Myocyte (in vitro differentiated cells): ENCODE measurements at places on chromosomes 2 and 18. TPM values are rescaled to one million over a fixed set of nuclear protein-coding genes. Genes with fewer than 3 reads are reported as not detected.
A peak's percentile ranks its signal among the peaks of the same experiment; 100 is the strongest.

DNA sequence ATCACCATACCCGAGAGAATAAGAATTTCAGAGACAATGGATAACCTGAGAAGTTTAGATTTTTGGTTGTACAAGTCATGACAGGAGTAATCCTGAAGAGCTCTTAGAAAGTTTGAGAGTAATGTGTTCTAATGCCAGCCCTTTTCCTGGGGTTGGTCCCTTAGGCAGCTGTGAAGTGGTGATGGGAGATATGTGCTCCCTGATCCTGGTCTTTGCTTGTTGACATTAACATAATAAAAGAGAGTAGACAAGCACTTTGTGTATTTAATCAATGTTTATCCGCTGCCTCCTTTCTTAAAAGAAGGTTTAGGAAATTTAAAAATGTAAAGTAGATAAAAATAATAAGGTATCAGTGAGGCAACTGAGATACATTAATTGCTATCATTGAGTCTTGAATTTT lies 13.8 kb upstream of the DSC3 start:
- DNase-seq, result no peak

Gene ANKAR
- total RNA-seq, result 5.9 and 6.4 TPM in 2 replicates

- DNase-seq, result no peak
Measured at GRCh38 chr2:70793450-70793849, 3.0 kb upstream of the FIGLA start.

DNA sequence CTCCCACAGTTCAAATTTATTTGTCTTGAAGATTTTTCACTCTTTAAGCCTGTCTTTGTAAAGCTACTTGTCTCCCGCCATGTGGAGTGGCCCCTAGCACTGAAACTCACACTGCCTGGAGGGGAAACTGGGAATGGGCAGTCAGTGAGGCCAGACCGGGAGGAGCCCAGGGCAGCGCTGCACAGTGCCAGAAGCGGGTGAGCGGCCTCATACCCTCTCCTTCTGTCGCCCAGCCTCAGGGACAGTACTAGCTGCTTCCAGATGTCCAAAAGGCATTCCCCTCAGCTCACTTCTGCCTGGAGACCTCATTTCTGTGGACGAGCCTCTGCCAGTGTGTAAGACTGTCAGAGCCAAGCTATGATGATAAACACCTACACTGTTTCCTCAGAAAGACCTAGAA lies 79.9 kb downstream of the SEPTIN10 start:
- no peak for DNase-seq

Gene KCNG2
- 0.08 and 0.42 TPM in 2 replicates for total RNA-seq

DNA sequence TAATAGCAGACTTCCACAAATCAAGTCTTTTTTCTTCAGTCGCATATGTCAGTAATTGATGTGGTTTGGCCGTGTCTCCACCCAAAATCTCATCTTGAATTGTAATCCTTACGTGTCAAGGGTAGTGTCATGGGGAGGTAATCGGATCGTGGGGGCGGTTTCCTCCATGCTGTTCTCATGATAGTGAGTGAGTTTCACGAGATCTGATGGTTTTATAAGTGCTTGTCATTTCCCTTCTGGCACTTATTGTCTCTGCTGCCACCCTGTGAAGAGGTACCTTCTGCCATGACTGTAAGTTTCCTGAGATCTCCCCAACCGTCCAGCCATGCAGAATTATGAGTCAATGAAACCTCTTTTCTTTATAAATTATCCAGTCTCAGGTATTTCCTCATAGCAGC lies 478.8 kb downstream of the PTPRM start:
- DNase-seq, result no peak

GRCh38 chr18:23867006-23867405 lies 147.5 kb upstream of the TTC39C start:
- DNase-seq, result no peak

- DNase-seq, result peak; percentile 9
Measured at GRCh38 chr2:677959-678550, 849 bp upstream of the TMEM18 start.

DNA sequence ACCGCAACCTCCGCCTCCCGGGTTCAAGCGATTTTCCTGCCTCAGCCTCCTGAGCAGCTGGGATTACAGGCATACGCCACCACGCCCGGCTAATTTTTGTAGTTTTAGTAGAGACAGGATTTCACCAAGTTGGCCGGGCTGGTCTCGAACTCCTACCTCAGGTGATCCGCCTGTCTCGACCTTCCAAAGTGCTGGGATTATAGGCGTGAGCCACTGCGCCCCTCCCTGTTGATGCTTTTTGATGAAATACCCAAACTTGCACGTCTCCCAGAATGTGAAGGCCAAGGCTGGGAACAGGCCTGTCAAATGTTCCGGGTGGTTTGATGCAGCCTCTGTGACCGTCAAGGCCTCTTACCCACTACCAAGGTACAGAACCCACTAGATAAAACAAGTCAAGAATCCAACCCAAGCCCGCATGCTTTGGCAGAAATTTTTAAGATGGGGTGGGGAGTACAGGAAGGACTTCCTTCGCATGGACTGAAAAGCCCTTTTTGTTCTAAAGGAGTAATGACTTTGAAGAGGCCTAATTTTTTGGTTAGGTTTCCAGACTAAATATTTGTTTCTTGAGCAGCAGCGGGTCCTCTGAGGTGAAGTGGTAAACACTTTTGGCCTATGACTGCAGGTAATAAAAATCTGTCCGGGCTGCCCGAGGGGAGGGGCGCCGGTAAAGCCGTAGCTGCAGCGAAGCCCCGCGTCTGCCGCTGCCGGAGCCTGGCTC lies 3.7 kb upstream of the EVX2 start:
- no peak for DNase-seq

Gene DAW1
- total RNA-seq, result not detected in 2 replicates

GRCh38 chr2:46519265-46519664 lies 39.9 kb downstream of the TMEM247 start:
- DNase-seq, result no peak

DNA sequence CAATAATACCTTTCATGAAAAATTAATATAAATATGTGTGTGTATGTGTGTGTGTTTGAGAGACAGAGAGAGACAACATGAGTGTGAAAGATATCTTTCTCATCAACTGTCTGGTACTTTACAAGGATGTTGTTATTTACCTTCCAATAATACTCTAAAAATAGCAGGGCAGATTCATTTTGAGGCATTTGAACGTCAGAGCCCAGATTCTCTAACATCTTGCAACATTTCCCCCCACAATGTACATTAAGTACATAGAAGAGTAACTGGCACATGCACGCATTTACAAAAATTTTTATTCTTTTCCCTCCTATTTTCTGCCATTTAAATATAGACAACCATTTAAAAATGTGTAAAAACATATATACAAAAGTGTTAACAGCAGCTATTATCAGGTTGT lies 100.9 kb downstream of the PID1 start:
- DNase-seq, result no peak

DNA sequence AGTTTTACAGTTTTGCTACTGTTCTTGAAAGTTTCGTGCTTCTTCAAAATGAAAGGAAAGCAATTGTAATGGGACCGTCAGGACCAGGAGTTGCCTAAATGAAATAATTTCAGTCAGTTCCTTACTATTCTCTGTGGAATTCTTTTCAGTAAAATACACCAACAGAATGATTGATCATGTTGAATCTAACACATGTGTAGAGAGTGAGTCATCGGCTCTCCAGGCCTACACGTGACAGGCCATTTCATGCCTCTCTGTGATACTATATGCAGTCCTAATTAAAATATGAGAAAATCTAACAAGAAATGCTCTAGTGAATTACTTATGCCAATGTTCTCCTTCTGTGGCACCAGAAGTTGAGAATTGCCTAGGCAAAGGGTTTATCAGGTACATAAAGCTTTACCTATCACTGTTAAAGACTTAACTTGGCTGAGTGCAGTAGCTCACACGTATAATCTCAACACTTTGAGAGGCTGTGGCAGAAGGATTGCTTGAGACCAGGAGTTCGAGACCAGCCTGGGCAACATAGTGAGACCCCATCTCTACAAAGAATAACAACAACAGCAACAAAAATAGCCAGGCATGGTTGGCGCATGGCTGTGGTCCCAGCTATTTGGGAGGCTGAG lies 199.4 kb downstream of the LRRTM1 start:
- no peak for DNase-seq

DNA sequence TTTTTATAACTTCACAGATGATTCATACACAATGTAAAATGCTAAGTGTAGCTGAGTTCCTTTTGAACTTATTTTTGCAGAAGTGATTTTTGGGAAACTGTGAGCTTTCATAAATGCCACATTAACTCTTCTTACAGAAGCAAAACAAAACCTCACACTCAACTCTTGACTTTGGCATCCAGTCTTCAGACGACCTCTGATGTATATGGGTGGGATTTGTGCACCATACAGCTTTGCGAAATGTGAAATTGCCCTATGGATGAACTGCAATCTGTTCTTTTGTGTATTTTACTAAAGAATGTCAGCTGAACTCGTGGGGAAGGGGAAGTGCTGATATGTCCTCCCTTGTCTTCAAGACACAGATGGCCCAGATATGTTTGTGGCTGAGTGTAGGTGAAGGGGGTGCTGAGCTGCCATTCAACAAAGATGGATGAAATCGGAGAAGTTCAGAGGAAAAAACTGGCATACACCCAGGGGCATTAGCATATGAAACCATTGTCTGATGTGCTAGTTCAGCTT lies 218.3 kb downstream of the PTGR3 start:
- DNase-seq, result no peak

GRCh38 chr18:74734013-74734444 lies 136.4 kb downstream of the ZNF407 start:
- no peak for DNase-seq

Gene GRP
- not detected in 2 replicates for total RNA-seq

DNA sequence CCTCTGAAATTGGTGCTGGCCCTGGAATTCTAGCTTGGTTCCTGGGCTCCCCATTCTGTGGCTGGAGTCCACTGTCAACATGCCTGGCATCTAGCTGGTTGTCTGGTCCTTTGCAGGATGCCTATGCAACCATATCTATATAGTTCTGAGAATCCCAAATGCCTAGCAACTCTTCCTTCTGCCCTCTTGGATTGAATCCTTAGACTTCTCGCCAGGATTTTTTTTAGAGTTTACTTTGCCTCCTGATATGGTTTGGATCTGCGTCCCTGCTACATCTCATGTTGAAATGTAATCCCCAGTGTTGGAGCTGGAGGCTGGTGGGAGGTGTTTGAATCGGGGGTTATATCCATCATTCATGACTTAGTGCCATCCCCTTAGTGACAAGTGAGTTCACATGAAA lies 65.0 kb upstream of the LYPD1 start:
- DNase-seq, result no peak

DNA sequence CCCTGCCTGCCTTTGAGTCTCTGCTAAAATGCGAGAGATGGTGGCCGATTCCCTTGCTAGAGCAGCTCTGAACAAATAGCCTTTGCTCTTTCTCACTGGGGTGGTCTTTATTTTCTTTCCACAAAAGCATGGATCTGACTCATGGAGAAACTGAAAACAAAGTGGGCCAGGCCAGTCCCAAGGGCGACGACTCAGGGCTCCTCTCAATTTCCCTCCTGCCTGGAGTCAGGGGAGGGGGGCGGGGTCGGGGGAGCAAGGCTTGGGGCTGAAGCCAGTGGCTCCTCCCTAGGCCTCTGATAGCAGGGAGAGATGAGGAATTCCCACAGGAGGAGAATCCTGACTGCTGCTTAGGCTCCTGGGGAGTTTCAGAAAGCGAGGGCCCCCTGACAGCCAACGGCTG lies 17.1 kb upstream of the IL1R2 start:
- DNase-seq, result no peak

DNA sequence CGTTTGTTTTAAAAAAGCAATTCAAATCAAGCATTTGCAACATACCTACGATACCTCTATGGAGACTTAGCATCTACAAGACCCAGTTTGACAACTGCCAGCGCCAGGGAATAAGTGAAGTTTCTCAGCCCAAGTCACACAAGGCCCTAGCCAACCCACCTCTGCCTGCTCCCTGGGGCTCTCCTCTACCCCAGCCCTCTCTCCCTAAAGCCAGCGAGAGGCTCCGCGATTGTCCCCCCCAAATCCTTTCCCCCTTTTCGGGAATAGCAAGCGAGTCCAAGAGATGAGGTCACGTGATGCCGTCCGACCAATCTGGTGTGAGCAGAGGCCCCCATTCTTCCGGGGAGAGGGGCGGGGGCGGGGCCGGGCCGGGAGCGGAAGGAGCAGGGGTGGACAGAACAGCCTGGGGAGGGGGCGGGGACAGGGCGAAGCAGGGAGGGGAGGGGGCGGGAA lies 102.2 kb upstream of the RAB6C start:
- DNase-seq, result peak; percentile 20

DNA sequence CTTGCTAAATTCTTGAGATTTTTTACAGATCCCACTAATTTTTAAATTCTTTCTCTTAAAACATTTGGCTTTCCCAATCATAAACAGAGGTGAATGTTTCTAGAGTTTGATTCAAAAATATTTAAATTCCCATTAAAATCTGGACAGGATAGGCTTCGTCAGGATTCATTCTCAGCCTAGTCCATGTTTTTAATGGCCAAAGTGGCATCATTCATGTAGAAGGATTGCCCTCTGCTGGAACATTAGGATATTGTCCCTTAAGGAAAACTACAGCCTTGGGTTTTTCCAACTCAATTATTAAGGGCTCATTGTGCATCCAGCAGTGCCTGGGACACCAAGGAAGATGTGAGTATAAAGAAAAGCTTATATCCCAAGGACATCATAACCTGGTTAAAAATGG lies 71.7 kb downstream of the TPGS2 start:
- DNase-seq, result peak; percentile 79

DNA sequence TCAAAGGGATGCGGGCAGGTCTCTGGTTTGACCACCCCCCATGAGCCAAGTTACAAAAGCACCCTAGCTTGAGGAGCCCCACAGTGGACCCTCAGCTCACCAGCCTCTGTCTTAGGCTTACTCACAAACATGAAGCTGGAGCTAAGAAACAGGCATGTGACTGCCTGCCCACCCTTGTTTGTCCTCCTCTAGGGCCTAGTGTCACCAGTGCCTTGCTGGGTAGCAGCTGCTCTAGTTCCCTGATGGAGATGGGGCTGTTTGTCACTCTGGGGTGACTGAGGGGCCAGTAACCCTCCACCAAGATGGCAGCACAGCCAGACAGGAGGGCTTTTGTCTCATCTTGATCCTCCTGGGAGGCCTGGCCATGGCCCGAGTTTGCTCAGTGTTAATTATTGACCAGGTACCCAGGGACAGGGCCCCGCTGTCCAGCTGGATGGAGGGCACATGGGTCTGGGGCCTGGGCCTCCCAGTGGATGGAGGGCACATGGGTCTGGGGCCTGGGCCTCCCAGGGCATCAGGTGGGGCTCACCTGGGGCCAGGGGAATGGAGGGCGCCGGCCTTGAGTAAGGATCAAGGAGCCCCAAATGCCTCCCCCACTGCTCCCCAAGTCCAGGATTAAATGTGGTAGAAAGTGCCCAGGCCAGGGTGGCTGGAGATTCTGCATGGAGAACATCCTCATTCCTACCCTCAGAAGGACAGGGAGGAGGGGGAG lies 185.9 kb upstream of the HAAO start:
- no peak for DNase-seq

- DNase-seq, result no peak
Measured at GRCh38 chr18:7857562-7857961, 290.4 kb downstream of the PTPRM start.

DNA sequence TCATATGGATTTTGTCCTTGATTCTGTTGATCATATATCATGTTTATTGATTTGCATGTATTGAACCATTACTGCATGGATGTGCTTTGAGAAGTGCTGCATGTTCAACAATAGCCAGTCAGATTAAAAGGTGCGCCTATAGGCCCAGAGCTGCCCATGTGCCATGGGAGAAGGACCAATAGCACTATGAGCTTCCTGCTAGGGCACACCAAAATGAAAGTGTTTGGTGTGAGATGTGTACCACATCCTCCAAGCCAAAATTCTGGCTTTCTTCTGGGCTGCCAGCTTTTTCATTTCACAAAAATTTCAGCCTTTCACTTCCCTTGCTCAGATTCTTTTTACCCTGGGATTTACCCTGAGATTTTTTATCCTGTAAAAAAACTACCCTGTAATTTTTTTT lies 34.8 kb upstream of the MMADHC start:
- DNase-seq, result no peak

Gene ASPRV1
- total RNA-seq, result 0.80 and 0.99 TPM in 2 replicates

Gene POTEC
- total RNA-seq, result not detected in 2 replicates
